Stimulated activated CD8-positive, alpha-beta memory T cell treated with anti-CD3 and anti-CD28 coated beads, Interleukin-2, amount 100 ng/mL, for 1 hour (primary cell): ENCODE measurements at places on chromosomes 3 and 15.
A peak's percentile ranks its signal among the peaks of the same experiment; 100 is the strongest.

DNA sequence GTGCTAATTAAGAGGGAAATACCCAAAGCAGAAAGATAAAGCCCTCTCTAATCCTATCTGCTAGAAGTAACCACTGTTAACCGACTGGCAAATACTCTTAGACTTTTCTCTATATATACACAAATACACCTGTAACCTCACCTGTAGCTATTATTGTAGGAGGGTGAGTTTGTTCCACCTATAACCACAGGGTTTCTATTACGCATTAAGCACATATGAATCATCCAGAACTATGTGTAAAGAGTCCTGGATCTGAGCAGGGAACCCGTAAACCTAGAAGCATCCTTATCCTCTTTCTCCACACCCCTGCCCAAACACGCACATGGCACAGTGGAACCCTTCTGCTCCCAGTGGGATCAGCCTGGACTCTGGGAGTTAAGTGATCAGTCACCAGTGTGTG lies 172.8 kb upstream of the C2CD4B start:
- no peak for DNase-seq

DNA sequence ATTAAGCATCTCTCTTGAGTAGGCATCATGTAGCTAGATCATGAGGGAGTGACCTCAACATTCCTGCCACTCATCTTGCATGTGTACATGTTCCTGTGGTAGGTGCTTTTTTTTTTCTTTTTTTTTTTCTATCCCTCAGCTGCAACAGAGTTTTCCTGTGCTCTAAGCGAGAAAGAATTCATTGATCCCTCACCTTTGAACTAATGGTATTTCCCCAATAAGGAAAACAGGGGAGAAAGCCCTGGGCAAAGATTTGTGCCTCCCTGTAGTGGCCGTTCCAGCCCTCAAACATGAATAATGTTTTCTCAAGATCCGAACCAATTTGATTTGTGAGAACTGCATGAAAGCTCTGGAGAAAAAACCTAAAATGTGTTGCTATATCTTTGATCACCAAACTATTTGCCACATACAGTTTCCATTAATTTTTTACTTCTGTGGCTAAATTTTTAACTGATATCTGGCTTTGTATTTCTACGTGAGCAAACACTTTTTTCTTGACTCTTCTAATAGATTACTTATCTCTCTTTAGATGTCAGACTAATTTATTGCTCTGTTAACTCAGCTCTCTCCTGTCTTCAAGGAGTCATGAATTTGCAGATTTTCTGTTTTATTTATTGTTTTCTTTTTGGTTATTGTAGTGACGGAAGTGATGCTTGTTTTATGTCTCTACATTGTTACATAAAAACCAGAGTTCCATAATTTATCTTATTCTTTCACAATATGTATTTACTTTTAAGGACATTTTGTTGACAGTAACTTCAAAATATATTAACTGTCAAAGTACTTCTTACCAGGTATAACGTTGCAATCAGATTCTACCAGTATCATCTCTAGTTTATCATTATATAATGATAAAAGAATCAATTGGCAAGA lies 1396.5 kb downstream of the OTOL1 start:
- DNase-seq, result no peak

GRCh38 chr15:51861557-51862359 lies 32.3 kb downstream of the TMOD3 start:
- DNase-seq, result peak; percentile 21

- no peak for DNase-seq
Observed at GRCh38 chr3:172101107-172101506, 61.7 kb downstream of the FNDC3B start.

DNA sequence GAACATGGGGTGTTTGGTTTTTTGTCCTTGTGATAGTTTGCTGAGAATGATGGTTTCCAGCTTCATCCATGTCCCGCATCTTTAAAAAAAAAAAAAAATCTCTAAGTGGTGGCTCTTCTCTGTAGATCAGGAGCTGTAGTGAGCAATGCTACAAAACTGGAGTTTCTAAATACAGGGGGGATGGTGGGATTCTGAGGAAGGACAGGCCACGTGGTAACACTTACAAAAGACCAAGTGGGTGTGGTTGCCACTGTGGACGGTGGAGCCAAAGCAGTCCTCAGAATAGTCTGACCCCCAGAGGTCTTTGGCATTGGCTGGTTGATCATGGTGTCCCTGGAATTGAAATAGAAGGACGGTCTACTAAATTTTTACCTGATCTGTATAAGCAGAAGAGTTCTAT lies 7.7 kb downstream of the CCRL2 start:
- no peak for DNase-seq

DNA sequence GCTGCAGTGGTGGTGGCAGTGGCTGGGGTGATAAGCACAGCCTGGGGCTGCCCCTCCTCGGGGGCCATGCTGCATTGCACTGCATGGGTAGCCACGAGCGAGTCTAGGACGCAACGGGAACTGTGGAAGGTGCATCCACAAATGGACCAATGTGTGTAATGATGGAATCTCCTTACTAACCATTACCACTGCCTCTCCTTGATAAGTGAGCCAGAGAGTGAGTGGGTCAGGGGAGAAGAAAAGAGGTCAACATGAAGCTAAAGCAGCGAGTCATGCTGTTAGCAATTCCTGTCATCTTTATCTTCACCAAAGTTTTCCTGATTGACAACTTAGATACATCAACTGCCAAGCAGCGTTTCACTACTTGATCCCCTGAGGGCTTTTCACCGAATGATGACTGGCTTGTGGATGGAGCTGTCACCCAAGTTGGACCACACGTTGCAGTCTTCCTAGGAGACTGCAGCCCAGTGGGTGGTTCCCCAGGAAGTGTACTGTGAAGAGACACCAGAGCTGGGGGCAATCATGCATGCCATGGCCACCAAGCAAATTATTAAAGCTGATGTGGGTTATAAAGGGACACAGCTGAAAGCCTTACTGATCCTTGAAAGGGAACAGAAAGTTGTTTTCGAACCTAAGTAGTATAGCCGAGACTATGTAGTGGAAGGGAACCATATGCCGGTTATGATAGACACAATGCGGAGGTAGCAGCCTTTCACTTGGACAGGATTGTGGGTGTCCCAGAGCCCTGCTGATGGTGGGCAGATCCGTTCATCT lies 20.6 kb downstream of the SAMD7 start:
- DNase-seq, result no peak

- DNase-seq, result no peak
Observed at GRCh38 chr3:41141433-41142167, 57.7 kb upstream of the CTNNB1 start.

DNA sequence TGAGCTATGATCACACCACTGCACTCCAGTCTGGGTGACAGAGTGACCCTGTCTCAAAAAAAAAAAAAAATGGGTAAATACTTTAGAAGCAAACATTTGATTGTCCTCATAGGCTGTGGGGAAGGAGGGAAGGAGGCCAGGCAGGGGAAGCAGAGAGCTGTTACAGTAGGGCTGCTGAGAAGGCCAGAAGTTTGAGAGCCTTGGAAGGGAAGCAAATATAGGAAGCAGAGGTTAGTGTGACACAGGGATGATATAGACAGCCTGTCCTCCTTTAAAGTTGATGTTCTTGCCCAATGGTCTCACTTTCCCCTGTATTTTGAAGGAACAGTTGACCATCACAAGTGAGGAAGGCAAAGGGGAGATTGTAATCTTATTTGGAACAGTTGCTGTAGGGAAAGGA lies 5.3 kb upstream of the ALPK3 start:
- DNase-seq, result no peak

GRCh38 chr3:16143861-16144447 lies 30.5 kb upstream of the GALNT15 start:
- no peak for DNase-seq

DNA sequence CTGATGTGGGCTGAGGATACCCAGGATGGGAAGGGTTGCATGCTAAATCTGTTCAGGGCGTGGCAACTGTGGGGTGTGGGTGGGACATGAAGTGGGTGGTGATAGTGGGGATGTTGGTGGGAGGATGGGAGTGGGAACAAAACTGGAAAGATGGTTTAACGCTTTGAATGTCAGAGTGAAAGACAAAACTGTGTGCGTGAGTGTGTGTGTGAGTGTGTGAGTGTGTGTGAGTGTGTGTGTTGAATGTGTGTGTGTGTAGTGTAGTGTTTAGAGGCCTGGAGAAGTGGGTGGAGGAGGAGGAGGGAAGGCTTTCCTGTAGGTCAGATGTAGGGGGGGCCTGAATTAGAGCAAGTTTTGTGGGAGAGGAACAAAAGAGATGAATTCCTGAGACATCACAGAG lies 44.2 kb upstream of the ONECUT1 start:
- no peak for DNase-seq

GRCh38 chr3:53081318-53081717 lies 35.4 kb upstream of the SFMBT1 start:
- no peak for DNase-seq

DNA sequence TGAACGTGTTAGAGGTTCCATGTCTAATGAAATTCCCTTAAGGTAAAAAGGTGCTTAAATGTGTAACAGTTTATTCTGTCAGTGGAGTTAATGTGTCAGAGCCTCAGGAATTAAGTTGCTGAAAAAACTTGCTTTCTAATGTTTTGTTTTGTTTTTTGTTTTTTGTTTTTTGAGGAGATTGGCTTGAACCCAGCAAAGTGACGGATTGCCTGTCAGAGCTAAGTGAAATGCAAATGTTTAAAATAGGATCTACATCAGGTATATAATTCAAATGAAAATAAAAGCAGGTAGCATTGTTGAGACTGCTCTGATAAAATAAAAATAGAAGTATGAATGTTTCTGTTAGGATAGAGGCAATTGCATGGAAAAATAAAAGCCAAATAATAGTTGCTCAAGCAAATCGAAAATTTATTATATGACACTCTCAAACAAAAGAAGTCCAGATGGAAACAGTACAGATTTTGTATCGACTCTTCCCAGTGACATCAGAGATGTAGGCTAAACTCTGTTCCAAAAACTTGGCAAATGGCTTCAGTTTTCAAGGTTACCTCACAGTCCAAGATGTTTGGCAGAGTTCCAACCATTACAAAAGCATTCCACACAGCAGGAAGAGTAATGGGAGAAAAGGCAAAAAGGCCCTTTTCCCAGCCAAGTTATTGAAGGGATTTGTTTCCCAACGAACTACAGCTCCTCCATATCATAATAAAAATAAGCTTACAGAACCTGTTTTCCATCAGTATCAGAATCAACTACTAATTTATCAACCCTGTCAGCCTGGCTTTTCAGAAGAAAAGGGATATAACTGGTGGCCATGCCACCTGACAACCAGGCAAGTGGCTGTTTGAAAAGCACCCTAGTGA lies 291.0 kb downstream of the TBL1XR1 start:
- DNase-seq, result no peak

DNA sequence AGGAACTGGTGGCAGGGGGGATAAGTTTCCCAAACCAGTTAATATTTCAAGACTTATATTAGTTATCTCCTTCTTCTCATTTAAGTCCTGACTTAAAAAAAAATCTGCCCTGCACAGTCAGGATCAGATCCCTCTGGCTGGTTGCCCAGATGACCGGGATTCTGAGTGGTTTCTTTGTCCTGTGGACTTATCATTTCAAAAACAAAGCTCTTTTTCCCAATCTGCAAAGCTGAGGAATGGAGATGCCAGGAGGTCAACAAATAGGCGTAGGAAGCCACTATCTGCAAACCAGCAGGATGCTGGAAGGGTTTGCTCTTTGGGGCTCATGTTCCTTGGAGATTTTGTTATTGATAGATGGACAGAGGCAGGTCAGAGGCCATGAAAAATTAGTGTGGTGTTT lies 5.8 kb downstream of the C3orf20 start:
- DNase-seq, result no peak

GRCh38 chr15:48481802-48482201 lies 150.6 kb downstream of the DUT start:
- no peak for DNase-seq

DNA sequence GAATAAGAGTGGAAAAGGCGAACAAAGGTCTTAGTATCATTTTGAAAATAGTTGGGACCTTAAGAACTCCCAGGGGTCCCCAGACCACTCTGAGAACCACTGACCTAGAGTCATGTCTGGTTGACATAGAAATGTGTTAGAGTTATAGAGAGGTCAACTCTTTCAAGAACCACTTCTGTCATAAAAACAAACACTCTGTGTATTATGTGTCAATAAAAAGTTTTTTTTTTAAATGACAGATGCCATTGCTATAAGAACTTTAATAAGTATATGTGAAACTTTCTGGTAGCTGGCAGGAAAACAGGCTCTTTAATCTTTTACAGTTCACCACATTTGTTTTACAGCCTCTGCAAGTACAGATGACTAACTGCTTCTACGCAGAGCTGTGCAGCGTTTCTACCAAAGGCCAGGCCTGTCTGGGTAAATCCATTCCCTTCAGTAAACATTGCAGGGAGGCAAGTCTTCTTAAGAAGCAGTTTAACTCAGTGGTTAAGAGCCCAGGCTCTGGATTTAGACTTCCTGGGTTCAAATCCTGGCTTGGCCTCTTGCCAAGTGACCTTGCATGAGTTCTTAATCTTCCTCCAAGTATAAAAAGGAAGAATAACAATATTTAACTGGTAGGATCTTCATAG lies 56.6 kb downstream of the RFTN1 start:
- DNase-seq, result no peak

- DNase-seq, result no peak
Observed at GRCh38 chr15:38636597-38636996, 72.0 kb upstream of the RASGRP1 start.

GRCh38 chr3:105965384-105965783 lies 96.6 kb upstream of the CBLB start:
- DNase-seq, result no peak

DNA sequence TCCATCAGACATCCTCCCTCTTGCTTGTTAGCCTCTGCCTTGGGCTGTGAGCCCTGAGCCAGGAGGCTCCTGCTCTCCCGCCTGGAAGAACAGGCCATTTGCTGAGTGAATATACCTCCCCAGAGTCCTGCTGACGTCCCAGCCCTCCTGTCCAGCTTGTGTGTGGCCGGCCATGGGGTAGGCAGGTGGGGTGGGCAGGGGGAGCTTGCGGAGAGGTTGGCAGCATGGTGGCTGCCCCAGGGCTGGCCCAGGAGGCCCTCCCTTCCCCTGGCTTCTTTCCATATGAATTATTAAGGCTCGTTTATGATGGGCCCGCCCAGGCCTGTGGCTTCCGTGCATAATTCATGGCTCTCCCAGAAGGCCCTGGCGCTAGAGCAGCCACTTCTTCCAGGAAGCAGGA lies 18.7 kb downstream of the CACNA2D2 start:
- DNase-seq, result no peak

DNA sequence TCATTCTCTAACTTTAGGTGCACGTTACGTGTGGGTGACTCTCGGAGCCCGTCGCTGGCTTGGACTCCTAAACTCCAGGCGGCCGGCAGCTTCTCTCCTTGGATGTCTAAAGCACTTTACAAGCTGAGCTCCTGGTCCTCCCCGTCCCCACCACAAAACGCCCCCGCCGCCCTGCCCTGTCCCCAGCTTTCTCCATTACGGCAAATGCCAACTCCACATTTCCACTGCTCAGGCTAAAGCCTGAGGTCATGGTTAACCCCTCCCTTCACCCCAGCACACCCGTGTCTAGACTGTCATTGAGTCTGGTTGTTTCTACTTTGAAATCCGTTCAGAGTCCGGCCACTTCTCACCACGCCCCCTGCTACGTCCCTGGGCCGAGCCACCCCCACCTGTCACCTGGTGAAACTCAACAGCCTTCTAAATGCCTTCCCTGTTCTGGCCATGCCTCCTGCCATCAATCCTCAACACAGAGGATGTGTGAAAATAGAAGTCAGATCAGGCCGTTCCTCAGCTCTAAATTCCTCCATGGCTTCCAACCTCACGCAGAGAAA lies 8.1 kb upstream of the PCSK6 start:
- no peak for DNase-seq
